ENCODE measurements at places on chromosomes 6 and 20. TPM values are rescaled to one million over a fixed set of nuclear protein-coding genes. Genes with fewer than 3 reads are reported as not detected.
A peak's percentile ranks its signal among the peaks of the same experiment; 100 is the strongest.

Gene ZFAND3
- 105 TPM for total RNA-seq

DNA sequence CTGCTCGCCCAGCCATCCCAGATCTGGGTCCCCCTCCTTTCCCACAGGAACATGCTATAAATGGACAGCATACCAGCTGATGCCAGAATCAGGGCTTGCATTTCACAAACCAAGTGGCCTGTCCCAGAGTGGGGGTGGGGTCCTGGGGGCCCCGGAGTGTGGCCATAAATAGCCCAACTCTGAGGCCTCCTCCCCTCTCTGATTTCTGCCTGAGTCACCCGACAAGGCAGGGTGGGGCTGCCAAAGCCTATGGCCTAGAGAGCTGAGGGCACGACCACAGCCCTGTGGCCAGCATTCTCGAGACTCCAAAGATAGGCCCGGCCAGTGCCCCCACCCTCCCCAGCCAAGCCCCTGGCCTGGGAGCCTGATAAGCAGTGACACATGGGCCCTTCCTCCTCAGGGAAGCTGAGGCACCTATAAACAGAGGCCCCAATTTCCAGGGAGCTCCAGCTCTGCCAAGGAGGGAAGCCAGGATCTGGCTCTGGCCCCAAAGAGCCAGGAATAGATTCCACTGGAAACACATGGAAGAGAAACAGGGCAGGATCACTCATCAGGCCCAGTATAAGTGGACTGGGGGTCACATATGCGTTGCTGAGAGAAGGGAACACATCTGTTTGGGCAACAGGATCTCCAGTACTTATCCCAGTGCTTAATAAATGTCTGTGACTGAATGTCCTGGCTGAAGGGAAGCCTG lies 20.3 kb downstream of the SNTA1 start:
- DNase-seq: no peak

GRCh38 chr20:45450097-45450818 lies 19.3 kb upstream of the WFDC2 start:
- no peak for DNase-seq

Gene MAFB
- total RNA-seq: 22.5 TPM

Gene CDH26
- total RNA-seq: 3.3 TPM

DNA sequence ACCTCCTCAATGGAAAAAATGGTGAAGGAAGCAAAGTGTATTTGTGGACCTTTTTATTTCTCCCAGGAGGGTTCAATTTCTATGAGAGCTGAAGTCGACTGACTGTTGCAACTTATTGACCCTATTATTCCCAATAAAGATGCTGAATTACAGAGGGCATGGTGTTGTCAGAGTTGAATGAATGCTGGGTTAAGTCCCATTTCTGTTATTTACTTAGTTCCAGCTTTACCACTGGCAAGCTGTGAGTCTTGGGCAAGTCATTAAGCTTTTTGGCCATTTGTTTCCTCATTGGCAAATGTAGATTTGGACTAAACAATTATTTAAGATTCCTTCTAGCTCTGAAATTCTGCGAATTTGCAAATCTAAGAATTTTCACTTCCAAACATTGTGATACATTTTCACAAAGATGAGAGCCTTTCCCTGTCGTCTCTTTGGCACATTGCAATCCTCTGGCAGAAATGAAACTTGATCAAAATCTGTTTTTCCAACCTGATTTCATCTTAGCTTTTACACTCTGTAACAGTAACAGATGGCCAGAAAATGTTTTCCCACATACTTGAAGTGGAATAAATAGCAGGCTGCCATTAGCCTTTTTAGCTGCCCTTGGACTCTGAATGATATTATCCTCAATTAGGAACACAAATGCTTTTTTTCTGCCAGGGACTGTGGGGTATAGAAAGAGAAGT lies 21.3 kb downstream of the BLTP3A start:
- DNase-seq: no peak

DNA sequence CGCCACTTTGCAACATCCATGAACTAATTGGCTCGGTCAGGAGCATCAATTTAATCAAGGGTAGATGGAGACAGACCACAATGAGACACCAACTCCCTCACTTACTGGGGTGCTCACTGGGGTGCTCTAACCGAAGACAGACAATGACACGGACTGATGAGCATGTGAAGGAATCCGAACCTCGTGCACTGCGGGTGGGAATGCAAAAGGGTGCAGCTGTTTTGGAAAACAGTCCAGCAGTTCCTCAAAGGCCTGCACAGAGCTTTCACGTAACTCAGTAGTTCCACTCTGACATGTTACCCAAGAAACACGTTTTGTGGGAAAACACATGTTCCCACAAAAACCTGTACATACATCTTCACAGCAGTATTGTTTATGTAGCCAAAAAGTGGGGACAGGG lies 26.8 kb downstream of the ANKRD60 start:
- DNase-seq: no peak

GRCh38 chr20:37408302-37409193 lies 62.6 kb downstream of the SRC start:
- no peak for DNase-seq

- DNase-seq: peak; percentile 87
Observed at GRCh38 chr20:36121981-36122930, 32.3 kb upstream of the EPB41L1 start.

Gene ADAT2
- total RNA-seq: 2.5 TPM

DNA sequence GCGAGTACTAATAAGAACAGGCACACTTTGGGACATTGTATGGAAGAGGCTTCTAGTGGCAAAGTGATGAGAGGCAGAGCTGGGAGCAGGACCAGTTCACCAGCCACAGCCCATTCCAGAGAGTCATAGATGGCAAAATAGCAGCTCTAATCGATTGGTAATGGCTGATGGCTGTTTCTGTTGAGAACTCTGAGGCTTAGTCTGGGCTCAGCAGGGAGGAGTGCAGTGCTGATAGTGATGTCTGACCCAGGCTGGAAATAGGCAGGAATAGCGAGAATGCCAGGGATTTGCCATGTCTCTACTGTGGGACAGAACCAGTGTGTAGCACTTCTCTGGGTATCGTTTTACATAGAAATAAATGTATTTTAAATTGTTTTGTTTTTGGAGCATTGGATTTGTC lies 620.0 kb upstream of the FLRT3 start:
- DNase-seq: no peak

- DNase-seq: no peak
Observed at GRCh38 chr6:105346052-105346451, 56.8 kb downstream of the PREP start.

DNA sequence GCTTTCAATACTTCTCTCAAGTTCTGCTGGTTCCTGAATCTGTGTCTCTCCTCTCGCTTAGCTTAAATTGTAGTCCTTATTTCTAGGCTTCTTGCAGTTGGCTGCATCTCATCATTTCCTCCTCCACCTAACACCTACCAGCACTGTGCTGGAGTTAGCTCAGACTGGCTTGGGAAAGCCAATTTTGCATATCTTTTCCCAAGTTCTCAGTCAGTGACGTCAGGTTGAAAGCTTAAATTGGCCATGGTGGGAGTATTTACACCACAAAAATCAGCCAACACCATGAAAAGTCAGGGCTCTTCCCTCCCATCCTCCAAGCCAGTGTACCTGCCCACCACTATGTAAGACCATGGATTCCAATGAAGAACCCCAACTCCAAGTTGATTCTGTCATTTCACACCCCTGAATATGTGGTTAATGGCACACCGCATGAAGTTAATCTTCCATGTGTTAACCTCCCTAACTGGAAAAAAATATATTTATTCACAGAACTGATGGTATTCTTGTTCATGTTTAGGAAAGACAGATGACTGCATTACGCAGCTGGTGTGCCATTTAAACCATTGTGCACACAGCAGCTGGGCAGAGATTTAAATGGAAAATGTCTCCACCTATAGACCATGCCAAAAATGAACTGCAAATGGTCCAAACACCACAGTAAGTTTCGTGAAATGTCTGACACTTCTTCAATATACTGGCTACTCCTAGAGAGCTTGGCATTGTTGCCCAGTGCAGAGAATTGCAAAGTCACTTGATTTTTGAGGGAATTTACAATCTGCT lies 274.1 kb upstream of the MAP3K7 start:
- no peak for DNase-seq

Gene PXDC1
- total RNA-seq: 48.4 TPM

GRCh38 chr6:70171236-70171635 lies 131.6 kb downstream of the COL9A1 start:
- no peak for DNase-seq

DNA sequence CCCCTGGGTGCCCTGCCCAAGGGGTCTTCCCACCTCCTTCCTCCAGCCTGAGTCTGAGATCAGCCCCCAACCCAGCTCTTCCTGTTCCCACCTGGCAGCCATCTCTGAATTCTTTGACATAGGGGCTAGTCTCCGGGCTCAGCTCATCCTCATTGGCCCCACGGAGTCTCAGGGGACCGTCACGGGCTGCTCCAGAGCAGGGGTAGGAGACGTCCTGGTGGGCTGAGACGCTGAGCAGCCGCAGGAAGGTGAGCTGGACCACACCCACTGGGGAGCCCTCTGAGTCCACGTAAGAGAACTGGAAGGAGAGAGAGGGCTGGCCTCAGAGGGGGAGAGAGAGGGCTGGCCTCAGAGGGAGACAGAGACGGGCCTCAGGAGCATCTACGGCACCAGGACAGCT lies 28.1 kb downstream of the COL11A2 start:
- no peak for DNase-seq

GRCh38 chr6:139349464-139350020 lies 24.9 kb downstream of the CITED2 start:
- no peak for DNase-seq

DNA sequence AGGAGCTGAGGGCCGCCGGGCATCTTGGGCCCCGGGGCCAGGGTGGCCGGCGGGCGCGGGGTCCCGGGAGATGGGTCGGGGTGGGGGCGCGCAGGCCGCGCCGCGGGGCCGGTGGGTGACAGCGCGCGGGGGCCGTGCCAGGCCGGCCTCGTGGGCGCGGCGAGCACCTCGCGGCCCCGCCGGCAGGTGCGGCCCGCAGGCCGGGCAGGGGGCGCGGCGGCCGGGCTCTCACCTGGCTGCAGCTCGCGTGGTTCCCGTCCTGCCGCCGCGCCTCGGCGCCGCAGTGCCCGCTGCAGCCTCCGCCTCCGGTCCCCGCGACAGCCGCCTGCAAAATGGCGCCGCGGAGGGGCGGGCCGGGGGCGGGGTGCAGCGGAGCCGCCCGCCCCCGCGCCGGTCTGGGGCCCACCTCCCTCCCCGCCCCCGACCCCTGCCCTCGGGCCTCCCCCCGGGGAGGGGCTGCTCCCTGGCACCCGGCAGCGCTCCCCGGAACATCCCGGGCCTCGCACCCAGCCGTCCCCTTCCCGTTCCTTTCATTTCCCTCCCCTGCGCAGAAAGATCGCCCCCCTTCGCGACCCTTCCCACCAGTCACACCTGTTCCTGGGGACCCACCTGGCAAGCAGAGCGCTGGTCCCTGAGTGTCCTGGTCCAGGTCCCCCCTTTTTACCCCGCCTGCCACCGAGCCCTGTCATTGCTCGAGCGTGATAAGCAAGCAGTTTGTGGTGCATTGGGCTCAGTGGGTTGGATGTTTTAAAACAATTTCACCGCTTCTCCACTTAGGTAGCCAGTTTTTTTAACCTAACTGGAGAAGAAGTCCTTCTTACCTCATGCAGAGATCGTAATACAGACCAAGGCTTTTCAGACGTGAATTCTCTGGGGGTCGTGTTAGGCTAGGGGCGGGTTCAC lies at the start of gene SLC23A2:
SLC23A2 (minus strand) TSS at position 337 of the 903 bp plus-strand sequence. CDS start 68,948 bp downstream, outside the sequence.
- peak; percentile 14 for DNase-seq

- DNase-seq: no peak
Observed at GRCh38 chr20:48056218-48056617, 270.9 kb upstream of the SULF2 start.

DNA sequence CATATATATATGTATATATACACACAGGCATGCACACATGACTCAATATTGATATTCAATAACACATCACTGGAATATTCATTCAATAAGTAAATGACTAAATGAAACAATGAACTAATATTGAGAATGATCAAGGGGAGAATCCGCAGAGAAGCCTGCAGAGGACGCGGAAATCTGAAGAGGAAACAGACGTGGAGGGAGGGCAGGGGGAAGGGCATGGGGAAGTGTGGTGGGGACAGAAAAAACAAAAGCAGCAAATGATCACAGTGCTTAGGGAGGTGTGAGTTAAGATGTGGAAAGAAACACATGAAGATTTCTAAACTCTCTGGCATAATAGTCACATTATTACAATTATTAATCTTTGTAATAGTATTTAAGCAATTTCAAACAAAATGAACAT lies 14.5 kb downstream of the PERP start:
- no peak for DNase-seq

GRCh38 chr6:72212686-72213085 lies 326.3 kb downstream of the RIMS1 start:
- no peak for DNase-seq

Gene BMP5
- 2.4 TPM for total RNA-seq

Gene BTN1A1
- not detected for total RNA-seq

DNA sequence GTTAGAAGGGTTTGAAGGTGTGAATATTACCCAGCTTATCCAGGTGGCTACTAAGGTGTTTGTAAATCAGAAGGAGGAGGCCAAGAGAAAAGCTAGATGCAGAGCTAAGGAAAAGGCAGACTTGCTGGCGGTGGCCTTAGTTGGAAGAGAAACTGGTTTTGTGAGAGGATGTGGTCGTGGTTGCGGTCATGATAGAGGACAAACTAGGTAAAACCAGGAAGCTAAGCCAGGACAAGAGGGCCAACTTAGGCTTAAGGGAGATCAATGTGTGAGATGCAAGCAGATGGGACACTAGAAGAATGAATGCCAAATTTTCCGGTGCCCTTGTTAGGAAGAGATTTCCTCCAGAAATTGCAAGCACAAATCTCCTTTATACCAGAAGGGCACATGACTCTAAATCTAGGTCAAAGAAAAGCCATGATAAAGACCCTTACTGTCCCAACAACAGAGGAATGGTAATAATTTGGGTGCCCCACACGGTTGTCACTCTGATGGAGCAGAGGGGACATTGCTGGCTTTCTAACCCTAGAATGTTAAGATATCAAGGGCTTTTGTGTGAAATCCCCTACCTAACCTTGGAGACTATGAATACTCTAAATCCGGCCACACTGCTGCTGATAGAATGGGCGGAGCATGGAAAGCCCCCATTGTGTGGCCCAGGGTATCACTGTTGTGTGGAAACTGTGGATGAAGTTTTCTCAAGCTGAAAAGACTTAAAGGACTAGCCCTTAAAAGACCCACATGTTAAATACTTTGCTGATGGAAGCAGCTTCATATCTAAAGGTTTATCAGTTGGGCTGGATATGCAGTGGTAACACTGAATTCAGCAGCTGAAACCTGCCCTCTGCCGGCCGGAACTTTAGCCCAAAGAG lies 7.8 kb downstream of the IL22RA2 start:
- DNase-seq: no peak

GRCh38 chr20:53503517-53503919 lies 90.1 kb downstream of the ZNF217 start:
- DNase-seq: no peak

- no peak for DNase-seq
Observed at GRCh38 chr6:89508755-89509563, 76.0 kb downstream of the ANKRD6 start.

- no peak for DNase-seq
Observed at GRCh38 chr6:43115365-43115764, 39.3 kb downstream of the PTK7 start.

Gene ENPP1
- total RNA-seq: 4.5 TPM

- DNase-seq: no peak
Observed at GRCh38 chr6:143374014-143374413, 76.5 kb downstream of the ADAT2 start.

- DNase-seq: no peak
Observed at GRCh38 chr20:36756496-36756895, 10.6 kb upstream of the NDRG3 start.

Gene FAM217A
- total RNA-seq: 0.09 TPM

GRCh38 chr6:35613762-35614161 lies 75.0 kb downstream of the FKBP5 start:
- no peak for DNase-seq

Gene TMEM200A
- total RNA-seq: 1.9 TPM
